Uterus (tissue), 4 donors: ENCODE measurements at places on chromosomes 4 and X. TPM values are rescaled to one million over a fixed set of nuclear protein-coding genes. Genes with fewer than 3 reads are reported as not detected.

Gene LNX1
- total RNA-seq, result 12.9 TPM

Gene CXCL6
- not detected for total RNA-seq

GRCh38 chr4:7298619-7299009 lies 106.3 kb downstream of the SORCS2 start:
- no peak for DNase-seq

Gene CAPN6
- total RNA-seq, result 10.7 TPM

Gene IL9R
- total RNA-seq, result not detected

Gene DUSP21
- total RNA-seq, result not detected

DNA sequence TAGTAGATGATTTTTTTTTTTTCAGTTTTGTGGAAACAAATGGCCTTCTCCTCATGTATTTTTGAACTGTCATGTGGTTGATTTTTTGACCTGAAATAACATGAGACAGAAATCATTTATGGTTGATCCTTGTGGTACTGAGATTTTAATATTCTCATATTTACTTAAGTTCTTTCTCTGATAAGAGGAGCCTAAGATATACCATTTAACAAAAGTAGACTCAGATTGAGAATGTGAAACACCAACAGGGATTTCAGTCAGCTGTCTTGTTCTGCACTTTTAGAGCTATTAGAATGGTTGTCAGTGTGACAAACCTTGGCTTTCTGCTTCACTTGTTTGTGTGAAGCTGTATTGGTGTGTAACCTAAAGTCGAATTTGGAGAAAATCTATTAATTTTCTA lies 575.7 kb downstream of the SPOCK3 start:
- no peak for DNase-seq

DNA sequence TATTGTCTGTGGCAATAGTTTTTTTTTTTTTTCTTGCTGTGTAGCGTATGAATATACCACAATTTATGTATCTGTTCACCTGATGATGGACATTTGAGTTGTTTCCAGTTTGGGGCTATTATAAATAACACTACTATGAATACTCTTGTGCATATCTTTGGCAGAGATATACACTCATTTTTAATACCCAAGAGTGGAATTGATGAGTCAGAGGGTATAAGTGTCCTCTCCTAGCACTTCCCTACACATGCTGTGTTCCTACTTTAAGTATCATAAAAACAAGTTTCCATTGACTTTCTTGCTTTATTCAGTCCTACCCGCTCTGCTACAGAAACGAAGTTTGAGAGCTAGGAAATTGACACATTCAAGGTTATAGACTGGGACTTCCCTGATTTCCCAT lies 39.8 kb downstream of the XIAP start:
- no peak for DNase-seq

GRCh38 chr4:124307143-124307542 lies 405.4 kb downstream of the ANKRD50 start:
- no peak for DNase-seq

Gene PAK3
- 2.1 TPM for total RNA-seq

DNA sequence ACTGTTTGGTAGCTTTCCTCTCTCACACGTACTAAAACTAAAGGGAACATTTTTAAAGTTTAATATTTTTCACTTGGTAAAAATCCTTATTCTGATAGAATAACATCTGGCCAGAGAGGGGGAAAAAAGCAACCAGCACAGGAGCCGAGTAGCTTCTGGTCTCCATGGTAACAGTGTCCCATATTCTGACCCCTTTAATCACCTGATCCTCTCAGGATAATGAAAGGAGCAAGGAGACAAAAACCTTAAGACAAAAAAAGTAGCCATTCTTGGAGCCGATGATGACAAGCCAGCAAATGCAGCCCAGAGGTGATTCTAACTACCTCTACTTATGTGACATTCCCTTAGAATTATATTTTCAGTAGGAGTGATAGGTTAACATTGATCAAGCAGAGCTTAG lies 126.6 kb downstream of the SLC39A8 start:
- no peak for DNase-seq

Gene IL1RAPL2
- total RNA-seq, result 2.1 TPM
